ENCODE measurements at places on chromosomes 1 and 21.

- no peak for DNase-seq
These were observed 5.5 kb downstream of the CLSPN start for GRCh38 chr1:35764283-35764682.

GRCh38 chr1:202628646-202629215, 81.5 kb downstream of the SYT2 start:
- DNase-seq, result no peak

GRCh38 chr1:165644064-165644735, 13.2 kb downstream of the MGST3 start:
- DNase-seq, result no peak

DNA sequence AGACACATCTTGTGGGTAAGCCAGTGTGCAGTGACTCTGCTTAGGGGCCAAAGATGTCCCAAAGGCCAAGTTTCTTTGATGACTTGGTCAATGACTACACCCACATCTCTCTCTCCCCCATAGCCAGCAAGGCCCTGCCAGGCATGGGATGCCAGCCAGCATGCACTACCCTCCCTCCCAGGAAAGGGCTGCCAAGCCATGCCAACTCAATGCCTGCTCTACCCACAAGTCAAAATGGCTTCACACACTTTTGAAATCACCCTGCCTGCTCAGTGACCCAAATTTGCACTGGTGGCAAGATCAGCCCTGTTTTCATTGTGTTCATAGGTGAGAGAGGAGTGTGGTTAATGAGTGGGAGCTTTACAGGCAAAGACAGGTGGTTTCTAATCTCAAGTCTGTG, 112.5 kb downstream of the MATN1 start:
- DNase-seq, result no peak

- DNase-seq, result no peak
These were observed 184.1 kb downstream of the ZBTB18 start for GRCh38 chr1:244235157-244235556.

DNA sequence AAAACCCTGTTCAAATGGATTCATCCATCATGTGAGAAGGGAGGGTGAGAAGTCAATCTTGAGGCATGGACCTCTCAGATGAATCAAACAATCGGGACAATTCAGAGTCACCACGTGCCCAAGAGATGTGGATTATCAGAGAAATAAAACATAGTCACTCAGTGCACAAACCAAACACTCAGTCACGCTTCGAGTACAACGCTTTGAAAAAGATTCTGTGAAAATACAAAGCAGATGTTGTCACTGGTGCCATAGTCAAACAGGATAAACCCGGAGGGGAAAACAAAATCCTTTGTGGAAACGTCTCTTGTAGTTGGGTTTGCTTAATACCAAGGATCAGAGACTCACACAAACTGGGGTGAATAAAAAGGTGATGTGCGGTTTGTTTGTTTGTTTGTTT, 188.4 kb downstream of the RRAGC start:
- DNase-seq, result no peak

DNA sequence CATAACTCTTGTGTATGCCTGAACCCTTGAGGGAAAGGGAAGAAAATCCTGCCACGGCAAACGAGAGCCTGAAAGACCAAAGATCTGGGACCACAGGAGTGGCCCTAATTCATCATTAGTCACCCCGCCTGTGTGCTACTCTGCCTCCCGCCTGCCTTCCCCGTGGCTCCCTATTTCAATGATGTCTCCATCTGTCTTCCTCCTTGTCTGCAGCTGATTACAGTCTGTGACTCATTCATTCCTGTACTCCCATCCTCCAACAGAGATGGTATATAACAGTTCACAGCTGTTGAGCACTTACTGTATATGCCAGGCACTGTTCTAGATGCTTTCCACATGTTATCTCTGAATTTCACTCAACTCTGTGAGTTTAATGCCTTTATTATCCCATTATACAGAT, 96.6 kb downstream of the SEC16B start:
- no peak for DNase-seq

GRCh38 chr1:96596226-96596922, 125.2 kb upstream of the PTBP2 start:
- DNase-seq, result no peak

GRCh38 chr1:245571815-245572294, 417.1 kb downstream of the KIF26B start:
- DNase-seq, result no peak

DNA sequence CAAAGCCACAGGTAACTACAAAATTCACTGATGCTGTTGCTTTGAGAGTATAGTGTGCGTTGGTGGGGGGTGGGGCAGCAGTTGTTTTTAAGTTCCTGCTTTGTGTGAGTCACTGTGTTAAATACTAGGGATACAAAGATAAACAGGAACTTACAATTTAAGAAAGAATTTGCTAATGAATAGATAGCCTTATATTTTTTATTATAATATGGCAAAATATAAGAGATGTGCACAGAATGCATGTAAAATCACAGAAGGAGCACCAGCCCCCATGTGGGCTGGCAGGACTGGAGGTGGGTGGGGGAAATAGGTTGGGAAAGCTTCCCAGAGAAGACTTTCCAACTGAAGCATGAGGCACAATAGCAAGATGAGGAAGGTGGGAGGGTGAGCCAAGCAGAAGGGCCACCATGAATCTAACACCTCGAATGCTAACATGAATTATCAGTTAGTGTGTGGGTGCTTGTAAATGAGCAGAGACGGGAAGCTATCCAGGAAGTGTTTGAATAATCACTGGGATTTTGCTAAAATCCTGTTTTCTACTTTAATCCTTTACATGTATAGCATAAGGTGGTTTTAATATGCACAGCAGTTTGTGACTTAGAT, 57.0 kb upstream of the RAVER2 start:
- no peak for DNase-seq

GRCh38 chr21:29248124-29248523, 50.6 kb upstream of the BACH1 start:
- DNase-seq, result no peak

DNA sequence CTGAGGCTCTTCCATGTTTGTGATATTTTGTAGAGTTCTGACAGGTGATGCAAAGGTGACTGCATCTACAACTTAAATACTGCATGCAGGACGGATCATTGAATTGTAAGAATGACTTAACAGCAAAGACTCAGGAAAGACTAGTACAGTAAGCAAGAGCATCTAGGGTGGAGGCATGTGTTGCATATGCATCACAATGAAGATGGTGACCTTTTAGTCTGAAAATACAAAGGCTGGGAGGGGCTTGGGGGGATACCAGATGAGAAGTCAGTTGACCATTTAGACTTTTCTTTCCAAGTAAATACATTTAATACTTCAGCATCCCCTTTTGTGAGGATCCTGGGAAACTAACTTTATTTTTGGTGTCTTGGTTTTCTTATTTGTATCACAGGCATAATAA, 145.5 kb downstream of the NUF2 start:
- no peak for DNase-seq

DNA sequence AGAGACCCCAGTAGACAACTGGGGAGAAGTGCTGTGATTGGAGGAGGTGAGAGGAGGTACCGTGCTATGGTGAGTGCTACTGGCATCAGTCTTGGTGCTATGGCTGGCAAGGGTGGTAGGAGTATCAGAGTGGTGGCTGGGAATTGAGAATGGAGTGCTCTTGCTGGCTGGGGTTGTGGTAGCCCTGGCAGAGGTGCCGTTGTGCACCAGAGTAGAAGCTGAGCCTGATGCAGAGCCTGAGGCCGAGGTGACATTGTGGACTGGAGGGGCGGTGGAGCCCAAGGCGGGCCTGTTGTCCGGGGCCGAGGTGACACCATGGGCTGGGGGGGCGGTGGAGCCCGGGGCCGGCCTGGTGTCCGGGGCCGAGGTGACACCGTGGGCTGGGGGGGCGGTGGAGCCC, 14.6 kb downstream of the TRIM46 start:
- DNase-seq, result no peak

DNA sequence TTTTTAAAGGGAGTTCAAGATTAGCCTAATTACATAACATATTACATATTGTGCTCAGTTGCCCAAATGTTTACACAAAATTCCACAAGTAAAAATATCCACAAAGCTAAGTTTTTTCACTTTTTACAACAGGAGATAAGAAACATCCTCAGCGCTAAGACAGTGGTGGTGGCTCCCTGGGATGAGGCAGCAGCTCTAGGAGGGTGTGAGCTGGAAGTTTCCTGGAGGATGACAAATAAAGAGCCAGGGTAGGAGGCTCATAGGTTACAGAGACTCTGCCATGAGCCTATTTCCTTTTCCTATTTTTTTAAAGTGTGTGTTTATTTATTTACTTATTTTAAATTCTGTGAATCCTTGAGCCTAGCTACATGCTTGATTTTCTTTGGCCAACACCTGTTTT, 91.7 kb downstream of the COL24A1 start:
- no peak for DNase-seq

Data from naive thymus-derived CD8-positive, alpha-beta T cell (primary cell).